ENCODE measurements at places on chromosomes 11 and 22.

- DNase-seq: no peak
Measured at GRCh38 chr22:44023404-44024287, 456 bp upstream of the PARVB start.

DNA sequence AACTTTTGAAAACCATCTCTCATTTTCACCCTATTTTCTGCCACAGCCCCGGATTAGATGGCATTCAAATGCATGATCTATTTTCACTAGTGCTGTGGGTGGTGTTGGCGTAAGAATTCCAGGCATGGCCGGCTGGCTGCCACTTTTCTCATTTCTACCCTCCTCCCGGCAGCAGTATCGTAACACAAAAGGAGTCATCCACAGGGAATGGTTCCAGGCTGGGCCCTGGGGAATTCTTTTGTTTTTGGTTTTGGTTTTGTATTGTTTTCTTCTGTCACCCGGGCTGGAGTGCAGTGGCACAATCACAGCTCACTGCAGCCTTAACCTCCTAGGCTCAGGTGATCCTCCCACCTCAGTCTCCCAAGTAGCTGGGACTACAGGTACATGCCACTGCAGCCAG lies 13.8 kb downstream of the JAML start:
- no peak for DNase-seq

GRCh38 chr11:130622141-130622542 lies 173.7 kb downstream of the ADAMTS15 start:
- DNase-seq: no peak

DNA sequence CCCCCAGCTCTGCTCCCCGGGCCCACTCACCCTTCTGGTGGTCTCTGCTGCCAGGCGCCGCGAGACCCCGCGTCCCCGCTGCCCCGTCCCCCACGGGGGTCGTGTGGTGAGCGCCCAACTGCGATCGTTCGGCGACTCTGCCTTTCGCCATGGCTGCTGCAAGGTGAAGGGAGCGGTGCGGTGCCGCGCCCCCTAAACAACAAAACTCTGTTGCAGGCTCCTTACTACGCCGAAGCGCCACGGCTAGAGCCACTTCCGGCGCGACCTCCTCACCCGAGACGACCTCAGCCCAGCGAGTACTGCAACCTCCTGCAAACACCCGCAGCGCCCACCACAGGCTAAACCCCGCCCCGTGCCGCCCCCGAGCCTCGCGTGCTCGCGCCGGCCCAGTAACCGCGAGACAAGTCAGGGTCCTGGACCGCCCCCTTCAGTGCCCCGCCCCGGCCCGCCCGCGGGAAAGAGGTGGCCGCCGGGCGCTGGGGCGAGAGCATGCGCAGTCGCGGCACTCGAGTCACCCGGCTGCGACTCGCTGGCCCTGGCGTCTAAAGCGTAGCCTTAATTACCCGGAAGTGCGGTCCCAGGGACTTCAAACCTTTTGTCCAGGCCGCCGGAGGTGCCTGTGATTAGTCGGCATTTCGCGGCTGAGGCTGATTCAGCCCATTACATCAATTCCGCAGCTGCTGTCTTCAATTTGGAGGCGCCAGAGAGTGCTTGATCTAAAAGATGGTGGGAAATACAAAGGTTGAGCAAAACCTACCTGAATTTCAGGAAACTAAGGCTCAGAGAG lies at the start of gene TMEM41B:
Gene TMEM41B, minus strand, starts transcription at position 303 of the 787 bp plus-strand sequence. Its CDS starts 152 bp downstream, at position 151.
- DNase-seq: peak; percentile 97

DNA sequence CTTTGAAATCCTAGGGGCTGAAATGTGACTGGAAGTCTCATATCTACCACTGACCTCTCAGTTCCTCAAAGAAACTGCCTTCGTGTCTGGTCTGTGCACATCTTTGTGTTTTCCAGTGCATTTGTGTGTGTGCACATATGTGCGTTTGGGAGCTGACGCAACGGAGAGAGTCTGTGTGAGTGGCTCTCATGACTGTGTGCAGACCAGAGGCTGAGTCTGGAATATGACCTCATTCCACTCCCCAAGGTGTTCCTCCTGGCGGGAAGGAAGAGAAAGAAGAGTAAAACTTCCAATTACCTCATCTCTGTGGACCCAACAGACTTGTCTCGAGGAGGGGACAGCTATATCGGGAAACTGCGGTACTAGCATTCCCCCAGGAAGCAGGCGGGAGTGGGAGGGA lies 16.5 kb downstream of the TUB start:
- no peak for DNase-seq

GRCh38 chr11:69358398-69359020 lies 64.6 kb downstream of the MYEOV start:
- DNase-seq: peak; percentile 61

DNA sequence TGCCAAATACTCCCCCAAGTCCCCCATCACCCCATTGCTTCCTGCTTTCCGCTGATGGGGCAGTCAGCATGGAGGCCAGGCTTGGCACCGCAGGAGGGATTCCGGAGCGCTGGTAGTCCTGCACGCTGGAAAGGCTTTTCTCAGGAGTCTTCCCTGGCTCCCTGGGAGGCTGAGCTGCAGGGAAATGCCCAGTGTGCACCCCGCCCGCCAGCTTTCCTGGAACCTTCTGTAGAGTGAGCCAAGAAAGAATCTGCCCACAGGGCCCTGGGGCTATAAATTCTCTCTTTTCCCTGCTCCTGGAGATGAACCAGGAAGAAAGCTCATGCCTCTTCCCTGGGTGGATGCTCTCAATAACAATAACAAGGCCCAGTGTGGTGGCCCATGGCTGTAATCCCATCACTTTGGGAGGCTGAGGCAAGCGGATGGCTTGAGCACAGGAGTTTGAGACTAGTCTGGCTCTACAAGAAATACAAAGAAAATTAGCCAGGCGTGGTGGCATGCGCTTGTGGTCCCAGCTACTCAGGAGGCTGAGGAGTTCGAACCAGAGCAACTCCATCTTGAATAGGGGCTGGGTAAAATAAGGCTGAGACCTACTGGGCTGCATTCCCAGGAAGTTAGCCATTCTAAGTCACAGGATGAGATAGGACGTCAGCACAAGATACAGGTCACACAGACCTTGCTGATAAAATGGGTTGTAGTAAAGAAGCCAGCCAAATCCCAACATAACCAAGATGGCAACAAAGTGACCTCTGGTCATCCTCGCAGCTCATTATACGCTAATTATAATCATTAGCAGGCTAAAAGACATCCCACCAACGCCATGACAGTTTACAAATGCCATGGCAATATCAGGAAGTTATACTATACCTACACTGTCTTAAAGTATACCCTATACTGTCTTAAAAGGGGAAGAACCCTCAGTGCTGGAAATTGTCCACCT lies 46.4 kb upstream of the FTH1 start:
- DNase-seq: no peak

DNA sequence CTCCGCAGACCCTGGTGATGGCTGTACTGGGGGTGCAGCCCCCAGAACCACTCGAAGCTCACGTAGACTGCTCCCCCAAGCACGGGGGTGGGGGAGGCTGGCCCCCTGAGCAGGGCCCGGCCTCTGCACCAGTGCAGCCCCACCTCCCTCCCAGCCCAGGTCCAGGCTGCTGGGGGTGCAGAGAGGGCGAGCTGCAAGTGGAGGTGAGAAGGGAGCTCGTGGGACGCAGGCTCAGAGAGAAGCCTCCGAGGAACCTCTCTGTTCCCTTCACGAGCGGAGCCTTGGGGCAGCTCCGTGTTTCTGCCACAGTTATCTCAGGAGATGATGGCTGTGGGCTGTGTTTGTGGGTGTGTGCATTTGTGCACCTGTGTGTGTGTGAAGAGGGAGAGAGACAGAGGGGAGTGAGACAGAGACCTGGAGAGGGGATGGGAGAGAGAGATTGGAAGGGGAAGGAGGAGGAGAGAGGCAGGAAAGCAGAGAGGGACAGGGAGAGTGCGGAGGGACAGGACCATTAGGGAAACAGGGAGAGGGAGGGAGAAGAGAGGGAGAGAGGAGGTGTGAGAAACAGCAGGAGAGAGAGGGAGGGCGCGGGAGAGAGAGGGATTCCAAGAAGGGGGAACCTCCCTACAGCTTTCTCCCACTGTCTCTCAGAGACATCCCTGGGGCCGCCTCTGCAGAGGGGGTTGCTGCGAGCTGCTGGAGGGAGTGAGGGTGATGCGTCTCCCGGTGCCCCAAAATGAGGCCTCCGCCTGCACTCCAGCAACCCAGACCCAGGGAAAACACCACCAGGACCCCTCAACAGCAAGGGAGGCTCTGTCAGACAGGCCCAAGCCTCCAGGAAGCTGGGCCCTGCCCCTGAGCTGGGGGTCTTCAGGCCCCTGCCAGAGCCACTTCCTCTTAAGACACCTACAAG lies 1488.6 kb downstream of the BRD1 start:
- peak; percentile 78 for DNase-seq

DNA sequence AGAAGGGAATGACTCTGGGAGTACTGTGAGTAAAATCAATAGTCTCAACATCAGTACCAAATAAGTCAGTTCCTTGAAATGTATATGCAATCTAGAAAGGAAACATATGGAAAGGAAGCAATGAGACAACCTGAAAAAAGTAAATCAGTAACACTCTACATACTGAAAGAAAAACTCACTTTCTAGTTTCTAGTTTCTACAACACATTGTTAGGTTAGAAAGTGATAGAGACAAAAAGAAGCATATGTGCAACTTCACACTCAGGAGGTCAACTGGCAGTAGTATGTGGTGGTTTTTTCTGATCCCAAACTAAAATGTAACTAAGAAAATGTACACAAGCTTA lies 156.5 kb upstream of the SOX6 start:
- DNase-seq: no peak

DNA sequence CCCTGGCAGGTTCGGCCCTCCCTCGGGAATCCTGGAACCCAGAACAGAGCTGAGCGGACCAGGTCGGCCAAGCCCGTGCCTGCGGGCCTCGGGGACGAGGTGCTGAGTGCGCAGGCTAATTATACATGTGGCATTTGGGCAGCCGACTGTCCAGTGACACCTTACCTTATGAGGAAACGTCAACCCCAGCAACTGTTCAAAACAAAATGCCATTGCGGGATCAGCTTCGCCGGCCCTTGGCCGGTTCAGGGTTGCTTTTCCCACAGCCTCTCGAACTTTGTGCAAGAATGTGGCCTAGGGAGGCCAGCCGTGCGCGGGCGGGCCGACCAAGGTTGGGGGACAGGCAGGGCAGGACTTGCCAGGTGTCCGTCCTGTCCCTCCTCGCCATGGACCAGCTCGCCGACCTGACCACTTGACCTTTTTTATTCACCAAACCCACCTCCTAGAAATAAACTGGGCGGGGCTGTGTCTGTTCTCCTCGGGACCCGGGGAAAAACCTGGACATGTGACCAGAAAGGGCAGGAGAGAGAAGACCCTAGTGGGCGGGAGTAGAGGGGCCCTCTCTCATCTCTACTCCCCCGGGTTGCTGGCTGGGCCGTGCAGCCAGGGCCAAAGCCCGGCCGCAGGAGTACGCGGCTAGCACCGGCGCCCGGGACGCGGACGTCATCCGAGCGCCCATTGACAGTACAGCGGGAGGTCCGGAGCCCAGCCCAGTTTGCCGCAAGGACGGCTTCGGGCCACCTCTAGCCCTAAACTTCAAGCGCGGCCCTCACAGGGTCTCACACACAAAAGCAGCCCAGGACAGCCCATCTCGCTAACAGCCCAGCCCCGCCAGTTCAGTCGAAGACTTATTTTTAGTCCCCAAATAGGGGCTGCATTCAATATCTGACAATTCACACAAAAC lies 134.3 kb upstream of the C11orf58 start:
- DNase-seq: no peak

GRCh38 chr11:33701302-33702230 lies 940 bp upstream of the C11orf91 start:
- no peak for DNase-seq

DNA sequence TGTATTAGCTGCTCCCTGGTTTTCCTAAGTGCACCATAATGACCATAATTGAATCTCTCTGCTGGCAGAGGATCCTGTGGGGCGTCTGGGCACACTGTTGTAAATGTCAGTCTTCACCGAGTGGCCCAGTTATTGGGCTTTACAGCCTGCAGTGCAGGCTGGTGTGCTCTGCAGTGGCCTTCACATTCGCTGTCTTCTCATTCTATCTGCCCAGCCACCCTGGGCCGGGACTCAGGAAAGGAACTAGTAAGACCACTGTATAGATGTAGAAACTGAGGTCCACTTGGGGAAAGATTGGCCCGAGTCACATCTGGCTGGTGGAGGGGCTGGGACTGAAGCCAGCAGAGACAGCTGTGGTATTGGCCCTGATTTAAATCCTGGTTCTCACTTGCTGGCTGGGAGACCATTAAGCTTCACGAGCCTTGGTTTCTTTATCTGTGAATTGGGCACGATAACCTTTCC lies 49.3 kb downstream of the TSPAN18 start:
- DNase-seq: no peak

DNA sequence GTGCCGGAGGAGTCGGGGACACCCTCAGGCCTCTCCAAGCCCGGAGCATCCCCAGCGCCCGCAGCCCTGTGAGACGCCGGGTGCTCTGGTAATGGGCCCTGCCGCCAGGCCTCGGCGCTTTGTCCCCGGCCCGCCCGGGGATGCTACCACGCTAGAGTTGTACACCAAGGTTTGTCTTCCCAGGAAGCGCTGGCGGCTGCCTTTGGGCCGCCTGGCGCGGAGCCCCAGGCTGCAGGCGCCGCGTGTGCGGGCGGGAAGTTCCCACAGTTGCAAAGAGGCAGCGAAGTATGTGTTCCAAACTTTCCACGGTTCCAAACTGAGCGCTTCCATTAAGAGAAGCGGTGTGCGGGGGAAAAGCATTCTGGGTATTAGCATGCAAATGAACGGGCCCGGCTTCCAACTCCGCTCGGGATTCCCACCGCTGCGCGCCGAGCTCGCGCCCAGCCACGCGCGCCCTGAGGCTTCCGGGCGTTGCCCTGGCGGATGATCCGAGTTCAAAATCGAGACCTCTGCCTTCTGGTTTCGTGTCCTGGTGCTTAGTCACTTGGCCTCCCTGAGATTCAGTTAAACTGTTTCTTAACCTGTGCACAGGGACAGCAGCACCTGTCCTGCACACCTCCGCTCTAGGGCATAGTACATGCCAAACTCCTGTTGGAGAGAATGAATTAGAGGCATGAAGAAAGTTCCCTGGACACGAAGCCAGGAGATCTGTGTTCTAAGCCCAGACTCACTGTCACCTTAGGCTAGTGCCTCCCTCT lies 1.3 kb upstream of the PATZ1 start:
- DNase-seq: no peak

Data from chondrocyte (in vitro differentiated cells).